ENCODE measurements at places on chromosomes 3 and 15. TPM values are rescaled to one million over a fixed set of nuclear protein-coding genes. Genes with fewer than 3 reads are reported as not detected.

- H3K4me3 ChIP-seq: no peak overlapping the region
- H3K27ac ChIP-seq: no peak overlapping the region
- H3K4me1 ChIP-seq: no peaks in the 10 kb centered on the region
- DNase-seq: no peak
- H3K36me3 ChIP-seq: no peaks in the 10 kb centered on the region
- no peaks in the 10 kb centered on the region for H3K27me3 ChIP-seq
These were observed 14.0 kb downstream of the FBXL22 start for GRCh38 chr15:63611177-63611576.

- peak overlapping the region; percentile 91 for H3K4me3 ChIP-seq
- H3K27ac ChIP-seq: peak overlapping the region; percentile 93
- DNase-seq: peak; percentile 44
- H3K4me1 ChIP-seq: peaks cover 17% of the 10 kb centered on the region
- H3K27me3 ChIP-seq: no peaks in the 10 kb centered on the region
These were observed 728 bp downstream of the CRTC3 start for GRCh38 chr15:90530250-90531051.

DNA sequence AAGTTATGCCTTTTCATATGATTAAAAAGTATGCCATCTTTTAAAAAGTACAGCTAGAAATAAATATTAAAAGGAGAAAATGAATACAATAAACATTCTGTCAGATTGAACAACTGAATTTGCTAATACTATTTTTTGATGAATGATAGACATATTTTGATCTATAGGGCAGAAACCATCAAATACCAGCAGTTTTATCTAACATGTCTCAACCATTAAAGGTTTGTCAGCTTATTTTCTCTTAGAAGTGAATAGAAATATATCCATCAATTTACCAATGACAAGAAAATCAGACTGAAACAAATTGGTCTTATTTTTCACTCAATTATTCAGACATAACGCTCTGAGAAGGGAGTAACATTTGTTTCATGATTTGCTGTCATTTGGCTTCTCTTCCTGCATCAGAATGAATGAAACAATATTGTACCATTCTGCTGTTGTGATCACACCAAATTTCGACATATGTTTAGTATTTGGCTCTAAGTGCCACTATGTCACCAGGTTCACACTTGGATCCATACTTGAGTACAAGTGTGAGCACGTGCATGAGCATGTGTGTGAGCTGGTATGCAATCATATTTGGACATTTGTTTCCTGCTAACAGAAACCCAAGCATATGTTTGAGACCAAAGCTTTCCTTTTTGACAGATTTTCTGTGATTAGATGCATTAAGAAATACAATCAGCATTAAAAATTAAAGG lies 86.5 kb downstream of the THRB start:
- no peak for DNase-seq
- H3K4me1 ChIP-seq: no peaks in the 10 kb centered on the region
- no peaks in the 10 kb centered on the region for H3K27me3 ChIP-seq

- no peaks in the 10 kb centered on the region for H3K4me1 ChIP-seq
- no peak for DNase-seq
- H3K4me3 ChIP-seq: no peak overlapping the region
- no peak overlapping the region for H3K27ac ChIP-seq
These were observed 210.0 kb downstream of the MYRIP start for GRCh38 chr3:40019376-40019775.

DNA sequence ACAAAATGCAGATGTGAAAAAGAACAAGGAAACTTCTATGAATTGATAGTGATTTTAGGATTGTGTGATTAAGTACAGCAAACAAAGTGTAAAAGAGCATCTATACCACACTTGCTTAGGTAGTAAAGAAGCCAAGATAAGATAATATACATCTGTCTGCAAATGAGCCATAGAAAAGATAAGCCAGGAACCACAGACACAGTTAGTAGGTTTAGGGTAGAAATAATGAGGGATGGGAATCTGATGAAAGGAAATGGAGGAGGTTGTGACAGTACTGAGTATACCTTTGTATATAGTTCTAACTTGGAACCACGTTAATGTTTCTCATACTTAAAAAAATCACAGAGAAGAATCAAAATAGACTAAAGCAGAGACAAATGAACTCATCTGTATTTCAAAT lies 54.0 kb downstream of the TCF12 start:
- no peak overlapping the region for H3K4me3 ChIP-seq
- no peak for DNase-seq
- H3K27ac ChIP-seq: no peak overlapping the region
- H3K4me1 ChIP-seq: peaks cover 48% of the 10 kb centered on the region
- H3K36me3 ChIP-seq: no peaks in the 10 kb centered on the region

DNA sequence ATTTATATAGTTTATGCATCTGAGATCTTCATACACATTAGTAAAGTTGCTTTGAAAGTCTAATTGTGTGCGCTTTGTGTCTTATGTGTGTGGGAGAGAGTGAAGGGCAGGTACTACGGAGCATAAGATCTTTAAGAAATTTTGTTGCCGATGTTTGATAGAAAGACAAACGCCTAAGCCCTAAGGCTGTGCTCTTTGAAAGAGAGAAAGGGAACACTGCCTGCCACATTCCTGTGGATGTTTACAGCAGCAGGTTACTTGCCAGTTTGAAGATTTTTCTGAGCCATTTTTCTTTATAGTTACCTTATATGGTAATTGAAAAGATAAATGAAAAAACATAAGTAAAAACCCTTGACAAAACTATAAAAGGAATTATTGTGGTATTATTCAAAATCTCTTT lies 17.0 kb downstream of the DTWD1 start:
- H3K27ac ChIP-seq: no peak overlapping the region
- no peak overlapping the region for H3K4me3 ChIP-seq
- DNase-seq: no peak
- no peaks in the 10 kb centered on the region for H3K27me3 ChIP-seq
- no peaks in the 10 kb centered on the region for H3K36me3 ChIP-seq
- no peaks in the 10 kb centered on the region for H3K4me1 ChIP-seq

DNA sequence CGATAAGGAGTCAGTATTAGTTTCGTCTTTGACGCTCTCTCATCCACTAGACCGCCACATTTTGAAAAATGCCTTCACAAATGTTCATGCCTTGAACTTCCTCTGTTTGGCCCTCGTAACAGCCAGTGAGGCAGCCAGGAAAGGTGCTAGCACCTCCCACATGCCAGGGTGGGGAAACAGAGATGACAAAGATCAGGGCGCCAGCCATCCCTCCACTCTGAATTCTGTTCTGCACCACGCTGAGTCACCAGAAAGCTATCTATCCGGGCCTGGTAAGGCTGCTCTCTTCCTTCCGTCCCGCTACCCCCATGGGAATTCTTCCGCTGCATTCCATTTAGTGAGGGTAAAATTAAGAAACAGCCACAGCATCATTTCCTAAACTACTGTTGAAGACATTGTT lies 31.3 kb upstream of the BCL2L10 start:
- no peak for DNase-seq
- no peaks in the 10 kb centered on the region for H3K4me1 ChIP-seq
- no peak overlapping the region for H3K4me3 ChIP-seq
- no peaks in the 10 kb centered on the region for H3K27me3 ChIP-seq

- H3K4me1 ChIP-seq: no peaks in the 10 kb centered on the region
- no peak for DNase-seq
- no peaks in the 10 kb centered on the region for H3K36me3 ChIP-seq
- H3K27me3 ChIP-seq: no peaks in the 10 kb centered on the region
- no peak overlapping the region for H3K27ac ChIP-seq
These were observed 141.9 kb downstream of the SQOR start for GRCh38 chr15:45776772-45777171.

DNA sequence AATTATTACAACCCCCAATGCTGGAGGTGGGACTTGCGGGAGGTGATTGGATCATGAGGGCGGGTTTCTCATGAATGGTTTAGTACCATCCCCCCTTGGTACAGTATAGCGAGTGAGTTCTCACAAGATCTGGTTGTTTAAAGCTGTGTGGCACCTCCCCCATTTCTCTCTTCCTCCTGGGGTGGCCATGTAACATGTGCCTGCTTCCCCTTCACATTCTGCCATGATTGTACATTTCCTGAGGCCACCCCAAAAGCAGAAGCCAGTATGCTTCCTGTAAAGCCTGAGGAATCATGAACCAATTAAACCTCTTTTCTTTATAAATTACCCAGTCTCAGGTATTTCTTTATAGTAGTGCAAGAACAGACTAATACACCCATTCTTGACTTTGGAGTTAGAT lies 20.3 kb upstream of the PROK2 start:
- no peak overlapping the region for H3K4me3 ChIP-seq
- no peaks in the 10 kb centered on the region for H3K4me1 ChIP-seq
- H3K27me3 ChIP-seq: no peaks in the 10 kb centered on the region
- no peaks in the 10 kb centered on the region for H3K36me3 ChIP-seq

- H3K27me3 ChIP-seq: no peaks in the 10 kb centered on the region
- no peak overlapping the region for H3K27ac ChIP-seq
- H3K4me1 ChIP-seq: no peaks in the 10 kb centered on the region
- no peak for DNase-seq
- no peak overlapping the region for H3K4me3 ChIP-seq
These were observed 88.9 kb upstream of the NEDD4 start for GRCh38 chr15:56082263-56082761.

GRCh38 chr3:154151969-154152368 lies 30.8 kb downstream of the ARHGEF26 start:
- no peak overlapping the region for H3K4me3 ChIP-seq
- DNase-seq: no peak
- H3K27ac ChIP-seq: no peak overlapping the region
- no peaks in the 10 kb centered on the region for H3K27me3 ChIP-seq
- H3K36me3 ChIP-seq: no peaks in the 10 kb centered on the region
- no peaks in the 10 kb centered on the region for H3K4me1 ChIP-seq

DNA sequence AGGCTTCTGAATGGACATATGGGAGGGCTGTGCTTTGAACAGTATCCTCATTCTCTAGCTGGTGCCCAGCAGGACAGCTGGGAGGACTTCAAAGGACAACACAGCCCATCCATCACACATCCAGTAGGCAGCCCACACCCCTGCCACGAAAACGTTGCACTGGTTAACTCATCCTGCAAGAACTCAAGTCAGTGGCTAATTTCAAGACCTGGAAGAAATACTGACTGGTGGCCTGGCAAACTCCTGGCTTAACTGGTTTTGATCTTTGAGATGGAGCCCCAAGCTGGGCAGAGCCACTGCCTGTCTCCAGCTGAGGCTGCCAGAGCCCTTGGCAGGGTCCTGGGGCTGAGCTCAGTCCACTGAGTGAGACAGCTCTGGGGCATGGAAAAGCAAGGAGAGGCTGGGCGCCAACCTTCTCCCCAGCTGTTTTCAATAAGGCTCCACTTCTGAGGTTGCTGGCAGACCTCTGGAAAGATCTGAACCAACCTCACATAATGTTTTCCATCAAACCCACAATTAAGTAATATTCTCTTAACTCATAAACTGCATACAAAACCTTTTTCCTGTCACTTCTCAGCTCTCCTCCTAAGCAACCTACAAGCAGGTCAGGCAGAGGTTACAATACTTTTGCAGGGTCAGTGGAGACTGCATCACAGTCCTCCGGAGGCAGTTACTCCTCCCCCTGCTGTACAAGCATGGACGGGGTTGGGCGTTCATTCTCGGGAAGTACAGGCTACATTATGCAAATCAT lies 110.3 kb downstream of the MYLK start:
- DNase-seq: no peak
- H3K4me1 ChIP-seq: no peaks in the 10 kb centered on the region
- no peaks in the 10 kb centered on the region for H3K36me3 ChIP-seq
- H3K27ac ChIP-seq: no peak overlapping the region

GRCh38 chr3:45273681-45274515 lies 47.8 kb upstream of the TMEM158 start:
- H3K4me3 ChIP-seq: no peak overlapping the region
- no peaks in the 10 kb centered on the region for H3K36me3 ChIP-seq
- no peak overlapping the region for H3K27ac ChIP-seq
- no peak for DNase-seq
- H3K27me3 ChIP-seq: no peaks in the 10 kb centered on the region

- no peak for DNase-seq
- no peaks in the 10 kb centered on the region for H3K27me3 ChIP-seq
- H3K4me3 ChIP-seq: no peak overlapping the region
- H3K36me3 ChIP-seq: no peaks in the 10 kb centered on the region
These were observed 7.2 kb upstream of the TIMP4 start for GRCh38 chr3:12165909-12166308.

GRCh38 chr15:74598126-74598842 lies 17.4 kb upstream of the CLK3 start:
- H3K4me1 ChIP-seq: peaks cover 39% of the 10 kb centered on the region
- peak; percentile 96 for DNase-seq
- H3K36me3 ChIP-seq: peaks cover under 1% of the 10 kb centered on the region
- peak overlapping the region; percentile 91 for H3K27ac ChIP-seq
- H3K27me3 ChIP-seq: no peaks in the 10 kb centered on the region
- peak overlapping the region; percentile 50 for H3K4me3 ChIP-seq

DNA sequence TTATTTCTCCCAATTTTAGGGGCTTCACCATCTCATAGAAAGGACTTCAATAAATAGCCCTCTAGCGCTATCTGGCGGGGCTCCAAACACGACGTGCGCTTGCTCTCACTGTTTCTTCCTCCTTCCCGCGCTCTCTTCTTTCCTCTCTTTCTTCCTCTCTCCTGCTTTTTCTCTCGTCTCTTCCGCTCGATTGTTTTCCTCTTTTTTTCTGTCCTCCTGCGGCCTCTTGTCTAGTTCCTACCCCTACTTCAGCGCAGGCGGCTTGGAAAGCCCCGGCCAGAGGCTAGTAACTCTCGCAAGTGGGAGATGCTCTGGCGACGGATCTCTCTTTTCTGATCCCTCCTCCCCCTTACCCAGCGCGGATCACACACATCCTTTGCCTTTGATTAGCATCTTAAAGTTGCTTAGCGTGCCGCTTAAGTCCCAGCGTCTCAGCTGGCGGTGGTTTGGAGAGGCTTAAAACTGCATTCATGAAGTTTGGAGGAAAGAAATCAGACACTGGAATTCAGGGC lies 6.2 kb upstream of the MEIS2 start:
- H3K4me3 ChIP-seq: no peak overlapping the region
- no peaks in the 10 kb centered on the region for H3K4me1 ChIP-seq
- DNase-seq: peak; percentile 39

The CALML4 gene
- polyA plus RNA-seq: 1.6 TPM

The PTX3 gene
- 0.30 TPM for polyA plus RNA-seq

The ACAN gene
- 0.08 TPM for polyA plus RNA-seq

The DUOXA2 gene
- polyA plus RNA-seq: 0.03 TPM

The RNF13 gene
- 51.7 TPM for polyA plus RNA-seq

The MEX3B gene
- 1.3 TPM for polyA plus RNA-seq

The BFSP2 gene
- not detected for polyA plus RNA-seq

The TTBK2 gene
- polyA plus RNA-seq: 4.9 TPM

The DLL4 gene
- 11.1 TPM for polyA plus RNA-seq
